ENCODE measurements at places on chromosomes 3 and 15. TPM values are rescaled to one million over a fixed set of nuclear protein-coding genes. Genes with fewer than 3 reads are reported as not detected.

FGF7 gene
- polyA plus RNA-seq = 24.9 TPM

IGDCC3 gene
- not detected for polyA plus RNA-seq

GP9 gene
- polyA plus RNA-seq = not detected

SLC2A2 gene
- polyA plus RNA-seq = 0.11 TPM

PLSCR5 gene
- not detected for polyA plus RNA-seq

GPR62 gene
- polyA plus RNA-seq = 0.11 TPM

IL17RE gene
- 0.95 TPM for polyA plus RNA-seq

PLCH1 gene
- 0.23 TPM for polyA plus RNA-seq

AADAC gene
- polyA plus RNA-seq = not detected

GRCh38 chr3:9036404-9037131 lies 73.3 kb upstream of the RAD18 start:
- peak; percentile 25 for DNase-seq

- DNase-seq = no peak
Measured at GRCh38 chr3:125156456-125156855, 56.1 kb downstream of the SLC12A8 start.

DNA sequence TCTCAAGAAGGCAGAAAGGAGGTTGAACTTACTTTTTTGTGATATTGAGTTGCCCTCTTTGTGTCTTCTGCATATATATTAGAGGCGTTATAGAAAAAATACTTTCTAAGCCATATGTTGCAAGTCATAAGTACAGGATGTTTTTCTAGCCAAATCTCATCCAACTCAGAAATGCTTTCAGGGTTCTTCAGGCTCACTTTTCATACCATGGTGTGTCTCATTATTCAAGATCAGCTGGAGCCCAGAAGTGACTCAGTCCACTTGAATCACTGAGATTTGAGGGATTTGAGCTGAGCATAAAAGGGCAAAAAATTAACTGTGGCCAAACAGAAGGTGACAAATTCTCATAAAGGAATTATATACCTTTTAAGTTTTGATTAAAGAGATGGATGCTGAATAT lies 157.3 kb downstream of the WNT5A start:
- no peak for DNase-seq

GRCh38 chr3:65146179-65146578 lies 458.4 kb upstream of the ADAMTS9 start:
- DNase-seq = no peak

- DNase-seq = no peak
Measured at GRCh38 chr3:13715167-13715954, 164.5 kb downstream of the WNT7A start.

DNA sequence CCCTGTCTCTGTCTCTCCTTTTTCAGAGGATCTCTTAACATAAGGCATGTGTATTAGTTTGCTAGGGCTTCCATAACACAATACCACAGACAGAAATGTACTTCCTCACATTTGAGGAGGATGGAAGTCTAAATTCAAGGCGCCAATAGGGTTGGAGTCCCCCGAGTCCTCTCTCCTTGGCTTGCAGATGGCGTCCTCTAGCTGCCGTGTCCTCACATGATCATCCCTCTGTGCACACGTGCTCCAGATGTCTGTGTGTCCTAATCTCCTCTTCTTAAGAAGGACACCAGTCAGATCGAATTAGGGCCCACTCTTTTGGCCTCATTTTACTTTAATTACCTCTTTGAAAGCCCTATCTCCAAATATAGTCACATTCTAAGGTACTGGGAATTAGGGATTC lies 23.0 kb upstream of the BFSP2 start:
- DNase-seq = no peak

GRCh38 chr15:63532307-63532744 lies 27.9 kb downstream of the USP3 start:
- DNase-seq = no peak

DNA sequence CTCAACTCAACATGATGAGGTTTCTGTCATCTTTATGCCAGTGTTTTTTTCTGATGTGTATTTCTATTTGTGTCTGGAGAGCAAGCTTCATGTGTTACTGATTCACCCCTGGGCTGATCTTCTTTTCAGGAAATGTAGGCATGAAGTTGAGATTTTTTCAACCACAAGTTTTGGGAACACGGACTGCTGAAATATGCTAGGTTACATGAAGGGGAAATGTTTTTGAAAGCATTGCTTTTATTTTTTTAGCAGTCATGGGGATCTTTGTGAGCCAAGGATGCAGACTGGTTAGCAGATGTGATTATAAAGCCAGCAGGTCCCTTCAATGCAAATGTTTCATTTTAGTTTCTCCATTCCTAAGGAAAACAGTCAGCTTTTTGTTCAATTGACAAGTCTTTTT lies 219.3 kb upstream of the COL8A1 start:
- no peak for DNase-seq

GRCh38 chr3:165544432-165544831 lies 292.8 kb downstream of the BCHE start:
- no peak for DNase-seq

GRCh38 chr3:158808697-158809096 lies 6.8 kb downstream of the MFSD1 start:
- DNase-seq = no peak

- DNase-seq = peak; percentile 78
Measured at GRCh38 chr3:48598323-48599076, 3.4 kb upstream of the COL7A1 start.

DNA sequence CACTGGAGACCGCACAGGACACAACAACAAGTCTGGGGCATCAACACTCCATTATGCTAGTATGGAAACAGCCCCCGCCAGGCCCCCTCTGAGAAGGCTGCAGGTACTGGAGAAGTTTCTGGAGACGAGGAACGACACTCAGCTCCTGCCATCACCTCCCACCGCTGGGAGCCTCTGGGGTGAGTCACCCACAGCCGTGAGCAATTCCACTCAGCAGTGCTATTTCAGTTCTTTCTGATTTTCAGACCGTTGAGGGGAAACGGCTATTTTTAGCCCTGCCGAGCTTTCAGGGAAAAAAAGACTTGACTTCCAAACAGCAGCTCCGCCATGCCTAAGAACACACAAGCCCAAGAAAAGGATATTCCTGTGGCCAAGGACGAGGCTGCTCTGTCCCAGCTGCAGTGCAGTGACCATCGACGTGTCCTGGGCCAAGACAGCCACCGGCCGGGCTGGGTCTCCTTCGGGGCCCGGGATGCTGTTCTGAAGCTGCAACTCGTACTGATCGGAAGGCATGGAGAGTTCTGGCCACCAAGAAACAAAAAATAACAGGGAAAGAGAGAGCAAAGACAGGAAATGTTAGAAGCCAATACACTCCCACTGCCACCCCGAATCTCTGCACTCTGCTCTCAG lies 40.8 kb downstream of the NUP210 start:
- DNase-seq = no peak

- peak; percentile 46 for DNase-seq
Measured at GRCh38 chr15:91407269-91407889, 307.3 kb downstream of the SV2B start.

DNA sequence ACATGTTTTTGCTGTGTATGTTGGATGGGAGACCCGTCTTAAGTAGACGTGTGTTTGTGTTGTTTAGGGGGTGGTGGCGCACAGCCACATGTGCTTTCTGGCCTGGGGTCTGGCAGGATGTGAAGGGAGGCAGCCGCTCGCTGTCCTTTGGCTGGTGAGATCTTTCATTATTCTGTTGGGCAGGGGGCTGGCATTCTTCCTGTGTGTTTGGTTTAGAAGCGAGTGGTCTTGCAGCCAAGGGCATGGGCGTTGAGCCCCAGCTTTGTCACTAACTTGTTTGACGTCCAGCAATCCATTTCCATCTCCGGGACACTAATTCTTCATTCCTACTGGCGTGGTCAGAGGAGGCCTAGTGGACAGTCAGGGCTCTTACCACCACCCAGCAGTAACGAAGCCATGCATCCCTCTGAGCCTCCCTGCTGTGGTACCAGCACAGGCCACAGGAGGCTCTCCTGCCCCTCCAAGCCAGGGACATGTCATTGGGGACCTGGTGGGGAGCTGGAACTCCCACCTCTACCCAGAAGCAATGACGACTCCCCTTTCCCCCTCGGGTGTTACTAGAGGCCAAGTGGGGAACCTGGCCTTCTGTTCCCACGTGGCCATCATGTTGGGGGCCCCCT lies 10.7 kb downstream of the THSD4 start:
- DNase-seq = no peak

DNA sequence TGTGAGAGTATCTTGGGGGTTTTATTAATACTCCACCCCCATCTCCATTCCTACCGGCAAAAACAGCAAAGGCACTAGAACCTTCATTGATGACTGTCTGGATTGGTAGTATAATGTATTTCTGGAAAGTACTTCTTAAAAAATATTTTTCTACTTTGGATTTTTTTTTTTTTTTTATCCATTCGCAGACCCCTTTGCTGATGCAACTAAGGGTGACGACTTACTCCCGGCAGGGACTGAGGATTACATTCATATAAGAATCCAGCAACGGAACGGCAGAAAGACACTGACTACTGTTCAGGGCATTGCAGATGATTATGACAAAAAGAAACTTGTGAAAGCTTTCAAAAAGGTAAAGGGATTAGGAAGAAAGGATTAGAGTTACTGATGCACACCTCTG lies 1.2 kb downstream of the EIF1B start:
- no peak for DNase-seq

- no peak for DNase-seq
Measured at GRCh38 chr3:71104121-71104541, 479.4 kb downstream of the FOXP1 start.

GRCh38 chr15:40111888-40112287 lies 3.2 kb upstream of the BMF start:
- no peak for DNase-seq

- no peak for DNase-seq
Measured at GRCh38 chr3:173410849-173411248, 13.3 kb downstream of the NLGN1 start.

DNA sequence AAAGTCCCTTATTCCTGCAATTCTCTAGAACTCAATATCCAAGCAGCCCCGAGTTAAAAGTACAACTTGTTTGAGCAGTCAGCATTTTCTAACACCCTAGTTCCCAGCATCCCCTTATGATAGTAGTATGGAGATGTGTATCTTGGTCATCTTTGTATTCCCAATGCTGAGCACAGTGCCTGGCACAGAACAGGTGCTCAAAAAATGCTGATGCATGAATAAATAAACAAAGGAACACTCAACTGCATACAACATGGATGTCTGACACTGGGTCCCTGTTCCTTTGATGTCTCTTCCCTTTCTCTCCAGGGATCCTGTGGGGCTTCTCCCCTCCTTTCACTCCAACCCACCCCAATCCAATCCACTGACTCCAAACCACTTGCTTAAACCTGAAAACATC lies 23.9 kb upstream of the B3GNT5 start:
- DNase-seq = no peak

- DNase-seq = no peak
Measured at GRCh38 chr3:120634539-120634938, 38.4 kb downstream of the NDUFB4 start.

- peak; percentile 45 for DNase-seq
Measured at GRCh38 chr15:64045774-64046420, 388 bp downstream of the DAPK2 start.
